ENCODE measurements at places on chromosomes 1 and 21.

GRCh38 chr21:41583274-41583790 is 75.4 kb upstream of the TMPRSS2 start:
- DNase-seq = no peak

DNA sequence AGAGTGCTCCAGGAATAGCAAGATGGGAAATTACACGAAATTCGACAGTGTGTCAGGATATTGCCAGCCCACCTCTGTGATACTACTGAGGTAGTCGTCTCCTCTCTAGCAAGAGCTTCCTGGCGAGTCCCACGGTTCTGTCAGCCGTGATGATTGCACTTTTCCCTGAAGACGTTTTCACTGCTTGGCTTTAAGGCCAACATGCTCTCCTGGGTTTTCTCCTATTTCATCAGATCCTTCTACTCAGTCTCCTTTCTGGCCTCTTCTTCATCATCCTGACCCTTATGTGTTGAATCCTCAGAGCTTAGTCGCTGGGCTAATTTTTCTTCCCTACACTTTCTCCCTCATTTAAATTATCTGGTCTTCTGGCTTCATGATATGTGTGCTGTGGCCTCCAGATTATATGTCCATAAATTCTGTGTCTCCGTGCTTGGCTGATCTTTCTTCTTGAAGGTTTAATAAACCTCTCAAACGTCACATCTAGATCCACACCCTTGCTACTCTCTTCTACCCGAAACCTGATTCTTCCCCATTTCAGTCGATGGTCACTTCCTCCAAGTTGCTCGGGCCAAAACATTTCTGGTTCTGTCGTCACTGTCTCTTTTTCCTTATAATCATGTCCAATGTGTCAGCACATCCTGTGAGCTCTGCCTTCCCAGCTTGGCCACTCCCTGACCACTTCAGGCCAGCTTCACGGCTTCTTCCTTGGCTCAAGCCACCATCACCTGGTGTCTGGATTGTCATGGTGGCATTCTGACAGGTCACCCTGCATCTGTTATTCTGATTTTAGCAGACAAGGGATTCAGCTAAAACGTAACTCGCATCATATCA is 12.2 kb downstream of the OR2B11 start:
- DNase-seq = no peak

DNA sequence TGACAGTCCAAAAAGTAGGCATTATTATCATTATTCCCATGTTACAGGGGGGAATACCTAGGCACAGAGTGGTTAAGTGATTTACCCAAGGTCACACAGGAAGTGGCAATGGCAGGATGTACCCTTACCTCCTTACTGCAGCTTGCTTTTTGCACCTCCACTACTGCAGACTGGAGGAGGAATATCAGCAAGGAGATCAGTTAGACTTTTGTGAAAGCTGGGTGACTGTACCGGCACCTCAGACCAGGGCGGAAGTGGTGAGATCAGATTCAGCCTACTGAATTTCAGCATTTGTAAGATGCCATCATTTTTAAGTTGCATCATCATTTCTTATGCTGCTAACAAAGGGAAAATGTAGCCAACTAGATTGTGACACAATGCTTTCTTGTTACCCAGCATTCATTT is 4.5 kb downstream of the ADARB1 start:
- peak; percentile 83 for DNase-seq

DNA sequence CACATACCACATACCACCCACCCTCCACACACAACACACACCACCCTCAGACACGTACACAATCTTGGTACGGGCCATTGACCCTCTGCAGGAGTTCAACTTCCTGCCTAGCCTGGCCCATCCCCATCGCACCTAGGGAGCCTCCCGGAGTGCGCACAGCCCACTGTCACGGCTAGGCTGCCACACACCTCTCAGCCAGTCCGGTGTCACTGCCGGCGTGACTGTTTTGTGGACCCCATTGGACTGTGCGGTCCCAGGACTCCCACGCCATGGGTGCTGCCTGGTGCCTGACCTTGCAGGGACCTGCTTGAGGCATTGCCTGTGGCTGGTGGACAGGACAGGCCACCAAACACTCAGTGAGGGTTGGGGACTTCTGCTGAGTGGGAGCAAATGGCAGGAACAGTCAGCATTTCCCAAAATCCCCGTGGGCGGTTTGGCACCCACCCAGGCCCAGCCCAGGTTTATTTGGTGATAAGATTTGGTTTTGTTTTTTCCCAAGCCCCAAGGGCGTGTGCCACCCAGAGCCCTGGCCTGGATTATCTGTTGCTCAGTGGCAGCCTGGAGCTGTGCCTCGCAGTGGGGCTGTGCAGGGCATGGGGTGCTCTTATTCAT is 27.7 kb downstream of the RAB7B start:
- DNase-seq = no peak

- DNase-seq = no peak
Measured at GRCh38 chr1:225580238-225581099, 72.5 kb downstream of the ENAH start.

DNA sequence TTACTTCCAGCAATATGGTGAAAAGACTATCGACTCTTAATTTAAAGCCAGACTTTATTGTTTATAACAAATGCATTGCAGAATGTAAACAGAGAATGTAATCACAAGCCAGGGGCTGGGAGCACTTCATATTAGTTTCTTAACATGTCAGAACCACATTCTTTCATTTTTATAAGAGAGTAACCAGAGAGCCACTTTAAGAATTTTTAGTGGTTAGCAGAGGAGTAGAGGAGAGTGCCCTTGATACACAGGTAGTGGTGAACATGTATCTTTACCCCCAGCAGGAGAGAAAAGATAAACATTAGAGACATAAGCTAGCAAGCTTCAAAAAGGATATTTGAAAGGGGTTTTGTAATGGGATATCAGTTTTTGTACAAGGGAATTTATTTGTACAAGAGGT is 11.1 kb downstream of the AMY2B start:
- DNase-seq = no peak

DNA sequence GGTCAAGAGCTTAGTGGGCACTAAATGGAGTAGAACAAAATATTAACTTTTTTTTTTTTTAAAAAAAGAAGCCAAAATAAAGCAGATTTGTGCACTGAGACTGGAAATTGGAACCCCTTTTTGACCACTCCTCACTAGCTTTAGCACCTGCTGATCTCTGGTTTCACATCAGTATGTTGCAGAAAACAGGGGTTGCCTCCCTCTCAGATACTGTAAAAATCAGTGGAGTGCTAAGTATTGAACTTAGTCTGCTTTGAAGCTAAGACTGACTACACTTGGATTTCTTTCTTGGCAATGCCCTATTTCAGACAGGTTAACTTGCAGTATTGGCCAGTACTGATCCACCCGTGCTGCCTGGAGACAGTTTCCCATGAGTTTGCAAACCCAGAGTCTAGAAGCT is 2.7 kb upstream of the KIAA0040 start:
- no peak for DNase-seq

- no peak for DNase-seq
Measured at GRCh38 chr1:186617926-186618325, 62.3 kb downstream of the PTGS2 start.

- no peak for DNase-seq
Measured at GRCh38 chr1:53686091-53686964, 52.6 kb downstream of the GLIS1 start.

- no peak for DNase-seq
Measured at GRCh38 chr1:36116901-36117300, 8.1 kb downstream of the COL8A2 start.

DNA sequence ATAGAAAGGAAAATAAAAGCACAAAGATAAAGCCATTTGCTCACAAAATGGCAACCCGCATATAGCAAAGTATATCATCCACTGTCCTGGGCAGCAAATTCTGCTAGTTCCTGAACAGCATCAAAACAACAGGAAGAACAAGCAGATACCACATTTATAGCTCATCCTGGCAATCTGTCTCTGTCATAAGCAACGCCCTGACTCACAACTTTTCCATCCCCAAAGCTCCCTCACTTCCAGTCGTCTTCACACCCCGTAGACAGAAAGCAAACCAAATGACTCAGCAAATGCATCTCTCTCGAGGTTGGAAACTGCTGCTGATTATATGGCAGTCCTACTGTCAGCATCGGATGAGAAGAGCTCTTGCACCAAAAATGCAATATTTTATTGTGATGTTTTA is 65.8 kb downstream of the AK5 start:
- DNase-seq = peak; percentile 56

- DNase-seq = no peak
Measured at GRCh38 chr1:62381831-62382657, 54.8 kb upstream of the USP1 start.

DNA sequence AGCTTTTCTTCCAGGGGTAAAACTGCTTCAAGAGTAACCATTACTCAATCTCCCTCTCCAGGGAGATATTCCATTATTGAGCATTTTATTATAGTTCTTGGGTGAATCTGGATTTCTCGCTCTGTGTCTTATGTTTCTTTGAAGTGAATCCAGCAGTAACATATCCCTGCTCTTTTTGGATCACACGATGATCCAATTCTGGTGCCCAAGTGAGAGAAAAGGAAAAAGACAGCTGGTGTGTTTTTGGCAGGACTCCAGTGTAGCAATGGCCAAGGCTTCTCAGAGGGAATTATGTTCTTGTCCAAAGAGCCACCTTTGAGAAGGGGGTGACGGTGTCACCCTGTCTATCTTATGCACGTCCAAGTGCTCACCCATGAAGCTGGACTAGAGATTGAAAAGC is 140.3 kb upstream of the ERRFI1 start:
- DNase-seq = no peak

GRCh38 chr1:237975376-237975775 is 84.7 kb upstream of the ZP4 start:
- DNase-seq = no peak

DNA sequence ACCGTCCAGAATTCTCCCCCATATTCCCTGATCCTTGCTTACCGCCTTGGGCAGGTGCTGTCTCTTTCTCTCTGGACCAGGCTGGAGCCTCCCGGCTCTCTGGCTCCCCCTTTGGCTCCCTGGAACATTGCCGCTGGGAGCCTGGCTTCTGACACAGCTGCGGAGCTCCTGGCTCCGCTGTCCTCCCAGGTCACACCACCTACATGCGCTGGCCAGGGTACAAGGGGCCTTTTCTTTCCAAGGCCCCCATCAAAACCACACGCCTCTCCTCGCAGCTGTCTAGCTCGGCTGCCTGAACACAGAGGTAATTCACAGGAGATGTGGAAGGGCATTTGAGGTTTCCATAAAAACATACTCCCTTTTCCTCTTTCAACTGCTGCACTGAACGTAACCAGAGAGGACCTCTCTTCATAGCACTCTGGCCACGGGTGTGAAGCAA is 7.5 kb upstream of the ZNF648 start:
- peak; percentile 46 for DNase-seq

- no peak for DNase-seq
Measured at GRCh38 chr21:45546636-45547544, 4.7 kb upstream of the SLC19A1 start.

GRCh38 chr1:213320191-213320870 is 269.3 kb downstream of the RPS6KC1 start:
- DNase-seq = no peak

DNA sequence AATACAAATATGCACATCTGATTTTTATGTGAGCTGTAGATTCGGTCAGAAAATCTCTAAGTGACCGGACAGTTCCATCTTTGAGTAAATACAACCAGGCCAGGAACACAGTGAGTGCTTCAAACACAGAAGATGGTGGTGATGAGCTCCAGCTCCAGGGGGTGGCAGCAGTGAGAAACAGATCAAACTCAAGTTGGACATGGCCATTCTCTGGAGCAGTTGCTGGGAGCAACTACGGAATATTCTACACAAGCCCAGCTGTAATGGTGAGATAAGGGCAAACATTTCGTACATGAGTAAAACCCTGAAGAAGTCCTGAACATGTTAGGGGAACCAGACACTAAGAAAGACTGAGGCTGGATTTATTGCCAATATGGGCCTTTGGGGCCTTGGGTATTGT is 100.7 kb downstream of the BARHL2 start:
- peak; percentile 7 for DNase-seq

DNA sequence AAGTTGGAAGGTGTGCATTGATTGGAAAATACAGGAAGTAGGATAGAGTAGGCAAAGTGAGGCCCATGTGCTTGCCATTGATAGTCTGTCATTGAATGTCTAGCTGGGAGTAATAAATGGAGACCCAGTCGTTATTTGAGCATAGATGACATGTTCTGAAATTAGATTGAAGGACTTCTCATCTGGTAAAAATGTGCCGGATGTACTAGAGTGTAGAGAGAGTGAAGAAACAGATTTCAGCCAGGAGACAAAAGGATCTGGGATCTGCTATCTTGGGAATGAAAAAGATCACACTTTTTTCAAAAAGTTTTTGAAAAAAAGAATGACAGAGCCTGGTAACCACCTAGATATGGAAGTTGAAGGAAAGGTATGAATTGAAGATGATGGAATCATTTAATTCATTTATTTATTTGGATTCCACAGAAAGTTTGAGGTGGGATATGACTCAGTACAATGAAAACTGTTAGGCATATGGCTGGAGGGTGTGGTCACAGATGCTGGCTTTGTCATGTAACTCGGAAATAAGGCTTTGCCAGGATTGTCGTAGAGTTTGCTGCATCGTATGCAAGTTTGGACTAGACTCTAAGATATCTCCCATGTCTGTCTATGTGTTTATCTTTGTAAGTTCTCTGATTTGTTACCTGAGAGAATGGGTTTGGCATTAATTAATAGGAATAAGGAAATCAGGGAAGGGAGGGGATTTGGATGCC is 137.1 kb downstream of the PBX1 start:
- DNase-seq = no peak

GRCh38 chr1:174222166-174222949 is 63.0 kb downstream of the RABGAP1L start:
- no peak for DNase-seq

- no peak for DNase-seq
Measured at GRCh38 chr1:36420409-36420808, 22.7 kb upstream of the LSM10 start.

DNA sequence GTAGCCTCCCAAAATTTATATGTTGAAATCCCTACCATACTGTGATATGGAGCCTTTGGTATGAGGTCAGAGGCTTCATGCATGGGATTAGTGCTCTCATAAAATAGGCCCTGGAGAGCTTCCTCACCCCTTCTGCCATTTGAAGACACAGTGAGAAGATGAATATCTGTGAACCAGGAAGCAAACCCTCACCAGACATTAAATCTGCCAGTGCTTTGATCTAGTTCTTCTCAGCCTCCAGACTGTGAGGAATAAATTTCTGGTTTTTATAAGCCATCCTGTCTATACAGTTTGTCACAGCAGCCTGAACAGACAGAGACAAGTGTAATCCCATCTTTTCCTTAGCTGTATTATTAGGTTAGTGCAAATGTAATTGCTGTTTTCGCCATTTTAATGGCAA is 88.4 kb downstream of the OLFML2B start:
- DNase-seq = no peak

DNA sequence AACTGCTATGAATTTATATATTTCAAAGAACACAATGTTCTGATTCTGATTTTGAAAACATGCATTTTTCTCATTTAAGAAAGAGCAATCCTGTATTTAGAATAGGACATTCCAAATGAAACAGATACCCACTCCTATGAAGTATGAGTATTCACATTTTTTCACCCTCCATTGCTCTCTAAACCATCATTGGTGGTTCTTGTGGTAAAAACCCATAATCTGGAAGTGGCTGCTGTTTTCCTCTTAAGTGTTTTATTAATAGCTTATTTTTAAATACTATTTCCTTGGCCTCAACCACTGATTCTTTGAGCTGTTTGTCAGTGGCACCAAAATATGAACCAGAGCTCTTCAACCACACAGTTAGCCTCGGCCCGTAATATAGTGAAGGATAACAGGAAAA is 60.0 kb upstream of the ADAM30 start:
- no peak for DNase-seq

GRCh38 chr1:226809785-226810571 is 60.4 kb upstream of the PSEN2 start:
- no peak for DNase-seq

- DNase-seq = no peak
Measured at GRCh38 chr1:101918277-101918676, 78.4 kb downstream of the OLFM3 start.
